ENCODE measurements at places on chromosomes 16 and 17.

GRCh38 chr16:64865069-64865696 is 256.7 kb downstream of the CDH11 start:
- DNase-seq: no peak

GRCh38 chr16:3718019-3718391 is 681 bp upstream of the TRAP1 start:
- no peak for DNase-seq

GRCh38 chr17:76296889-76297288 is 11.2 kb downstream of the QRICH2 start:
- DNase-seq: no peak

DNA sequence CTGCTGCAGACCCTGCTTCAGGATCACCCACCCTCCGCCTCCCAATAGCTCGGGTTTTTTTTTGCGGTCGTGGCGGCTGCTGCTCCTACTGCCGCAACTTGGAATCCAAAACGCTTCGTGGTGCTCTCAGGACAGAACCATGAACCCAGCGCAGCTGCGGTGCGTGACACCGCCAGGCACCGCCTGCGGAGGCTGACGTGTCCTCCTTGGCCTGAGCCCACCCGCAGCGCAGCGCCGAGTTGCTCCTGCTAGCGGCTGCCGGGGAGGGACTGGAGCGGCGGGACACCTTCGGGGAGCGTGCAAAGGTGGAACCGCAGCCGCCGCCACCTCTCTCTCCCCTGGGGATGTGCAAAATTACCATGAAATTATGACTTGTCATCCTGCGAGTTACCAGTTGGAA is 1893.0 kb downstream of the TP53TG3F start:
- DNase-seq: no peak

GRCh38 chr17:45190503-45191255 is 29.0 kb downstream of the HEXIM2 start:
- DNase-seq: no peak

DNA sequence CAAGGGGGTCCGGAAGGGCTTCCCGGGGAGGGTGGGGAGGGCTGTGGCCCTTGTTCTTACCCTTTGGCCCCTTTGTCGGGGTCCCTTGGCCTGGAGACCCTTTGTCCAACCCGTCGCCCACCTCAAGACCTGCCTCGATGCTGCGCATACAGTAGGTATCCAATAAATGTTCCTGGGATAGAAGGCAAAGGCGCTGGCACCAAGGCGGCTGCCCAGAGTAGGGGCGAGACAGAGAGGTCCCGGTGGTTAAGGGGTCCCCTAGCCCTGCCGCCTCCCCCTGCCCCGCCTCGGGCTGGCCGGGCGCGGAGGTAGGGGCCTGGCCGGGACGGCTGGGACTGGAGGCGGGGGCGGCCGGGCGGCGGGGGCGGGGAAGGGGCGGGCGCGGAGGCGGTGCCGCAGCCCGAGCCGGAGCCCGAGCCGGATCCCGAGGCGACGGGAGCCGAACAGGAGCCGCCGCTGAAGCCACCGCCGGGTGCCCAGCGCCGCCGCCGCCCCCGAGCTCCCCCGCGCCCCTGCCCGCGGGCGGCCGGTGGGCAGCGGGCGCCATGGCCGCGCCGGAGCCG is at the start of gene NHERF2:
TSS of gene NHERF2 (plus strand) at position 442 of the 563 bp plus-strand sequence. CDS start at position 546, 104 bp downstream.
- no peak for DNase-seq

- DNase-seq: no peak
These were observed 1.0 kb downstream of the ITGA3 start for GRCh38 chr17:50056961-50057330.

- no peak for DNase-seq
These were observed 73.5 kb downstream of the ESRP2 start for GRCh38 chr16:68162413-68162812.

GRCh38 chr16:56558024-56558747 is 6.7 kb upstream of the MT4 start:
- no peak for DNase-seq

GRCh38 chr16:63684149-63685101 is 1437.4 kb downstream of the CDH11 start:
- DNase-seq: no peak

DNA sequence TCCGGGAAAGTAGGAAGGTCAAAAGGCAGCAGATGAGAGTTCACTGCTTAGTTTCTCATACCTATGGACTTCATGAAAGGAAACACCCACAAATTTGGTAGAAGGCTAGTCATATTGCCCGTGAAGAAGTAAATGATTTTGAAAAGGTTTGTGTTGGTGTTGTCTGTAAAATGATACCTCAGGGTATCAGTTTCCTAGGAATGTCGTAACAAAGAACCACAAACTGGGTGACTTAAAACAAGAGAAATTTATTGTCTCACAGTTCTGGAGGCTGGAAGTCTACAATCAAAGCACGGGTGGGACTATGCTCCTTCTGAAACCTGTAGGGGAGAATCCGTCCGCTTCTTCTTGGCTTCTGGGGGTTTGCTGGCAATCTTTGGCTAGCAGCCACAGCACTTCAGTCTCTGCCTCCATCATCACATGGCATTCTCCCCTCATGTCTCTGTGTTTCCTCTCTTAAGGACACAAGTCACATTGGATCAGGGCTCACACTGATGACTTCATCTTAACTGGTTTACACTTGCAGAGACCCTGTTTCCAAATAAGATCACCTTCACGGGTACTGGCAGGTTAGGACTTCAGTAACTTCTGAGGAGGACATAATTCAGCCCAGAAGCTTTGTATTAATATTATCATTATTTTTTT is 2.0 kb upstream of the NAE1 start:
- no peak for DNase-seq

GRCh38 chr16:24471561-24472350 is 67.6 kb upstream of the RBBP6 start:
- DNase-seq: no peak

DNA sequence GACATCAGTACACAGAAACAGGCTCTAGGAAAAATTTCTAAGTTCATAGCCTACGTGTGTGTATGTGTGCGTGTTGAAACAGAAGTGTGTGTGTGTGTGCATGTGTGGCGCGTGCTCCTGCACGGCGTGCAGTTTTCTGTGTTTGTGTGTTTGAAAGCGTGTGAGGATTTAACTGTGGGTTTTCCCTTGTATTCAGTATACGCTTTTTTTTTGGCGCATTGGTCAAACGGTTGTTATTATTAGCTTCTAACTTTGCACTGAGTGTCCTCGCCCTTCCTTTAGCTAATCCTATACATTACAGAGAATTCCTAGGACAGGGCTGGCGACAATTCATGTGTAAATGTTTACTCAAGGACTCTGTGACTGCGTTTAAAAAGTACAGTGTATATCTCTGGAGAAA is 23.0 kb downstream of the TMC6 start:
- DNase-seq: no peak

DNA sequence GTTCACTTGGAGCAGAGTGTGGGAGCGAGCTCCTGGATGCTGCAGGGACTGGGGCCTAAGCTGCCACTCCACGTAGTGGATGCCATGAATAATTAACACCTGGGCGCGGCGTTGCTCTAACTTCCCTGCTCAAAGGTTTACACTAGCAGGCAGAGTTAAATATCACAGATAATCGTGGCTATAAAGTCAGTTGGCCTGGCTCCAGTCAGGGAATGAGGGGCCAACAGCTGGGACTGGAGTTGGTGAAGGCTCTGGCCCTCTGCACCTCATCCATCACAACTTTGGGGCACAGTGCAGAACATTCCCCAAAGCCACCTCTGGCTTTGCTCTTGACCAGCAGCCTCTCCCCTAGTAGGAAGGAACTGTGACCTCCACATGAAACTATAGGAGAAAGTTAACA is 10.9 kb downstream of the HOXB4 start:
- no peak for DNase-seq

GRCh38 chr16:1580956-1581355 is 30.9 kb downstream of the IFT140 start:
- DNase-seq: no peak

DNA sequence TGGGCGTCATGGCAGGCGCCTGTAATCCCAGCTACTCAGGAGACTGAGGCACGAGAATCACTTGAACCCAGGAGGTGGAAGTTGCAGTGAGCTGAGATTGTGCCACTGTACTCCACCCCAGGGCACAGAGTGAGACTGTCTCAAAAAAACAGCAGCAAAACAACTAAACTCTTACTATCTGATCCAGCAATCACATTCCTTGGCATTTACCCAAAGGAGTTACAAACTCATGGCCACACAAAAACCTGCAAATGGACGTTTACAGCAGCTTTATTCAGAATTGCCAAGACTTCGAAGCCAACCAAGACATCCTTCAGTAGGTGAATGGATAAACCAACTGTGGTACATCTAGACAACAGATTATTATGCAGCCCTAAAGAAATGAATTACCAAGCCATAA is 4.0 kb downstream of the SIAH1 start:
- DNase-seq: no peak

DNA sequence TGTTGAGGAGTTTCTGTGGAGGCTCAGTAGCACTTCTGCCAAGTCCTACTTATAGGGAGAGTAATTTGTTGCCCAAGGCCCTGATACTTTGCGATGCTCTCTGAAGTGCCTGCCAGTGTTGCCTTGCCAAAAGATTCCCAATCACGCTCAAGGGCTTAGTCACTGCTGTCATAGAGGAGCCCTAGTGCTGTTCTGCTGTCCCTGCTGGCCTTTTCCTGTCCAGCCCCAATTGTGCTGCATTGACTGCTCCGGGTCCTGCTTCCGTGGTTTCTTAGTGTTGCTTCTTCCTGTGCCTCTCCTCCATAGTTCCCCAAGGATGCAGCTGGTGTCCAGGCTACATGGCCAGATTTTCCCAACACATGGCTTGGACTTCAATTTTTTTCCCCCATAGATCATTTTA is 13.9 kb downstream of the NUP93 start:
- no peak for DNase-seq

Measured in activated CD4-positive, alpha-beta T cell treated with anti-CD3 and anti-CD28 coated beads, Interleukin-2, amount 50 U/mL, for 16 hours (primary cell).